ENCODE measurements at places on chromosomes 3 and 15.

- DNase-seq: no peak
Measured at GRCh38 chr3:128814060-128814459, 65.4 kb upstream of the ACAD9 start.

DNA sequence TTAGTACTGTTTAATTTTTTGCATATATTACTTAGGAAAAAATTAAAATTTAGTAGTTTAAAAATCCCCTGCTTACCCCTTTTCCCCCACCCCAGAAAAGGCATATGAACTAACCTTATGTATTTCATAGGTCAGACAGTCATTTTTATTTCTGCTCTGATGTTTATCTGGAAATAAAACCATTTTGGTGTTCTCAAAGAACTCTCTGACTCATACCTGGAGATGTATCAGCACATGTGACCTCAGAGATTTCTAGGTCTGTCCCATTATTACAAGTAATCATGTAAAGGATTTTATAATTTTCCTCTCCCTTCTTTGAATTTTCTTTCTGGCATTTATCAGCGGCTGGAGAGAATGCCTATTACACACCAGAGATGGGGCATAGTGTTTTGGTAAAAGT, 14.1 kb upstream of the CCR8 start:
- DNase-seq: no peak

DNA sequence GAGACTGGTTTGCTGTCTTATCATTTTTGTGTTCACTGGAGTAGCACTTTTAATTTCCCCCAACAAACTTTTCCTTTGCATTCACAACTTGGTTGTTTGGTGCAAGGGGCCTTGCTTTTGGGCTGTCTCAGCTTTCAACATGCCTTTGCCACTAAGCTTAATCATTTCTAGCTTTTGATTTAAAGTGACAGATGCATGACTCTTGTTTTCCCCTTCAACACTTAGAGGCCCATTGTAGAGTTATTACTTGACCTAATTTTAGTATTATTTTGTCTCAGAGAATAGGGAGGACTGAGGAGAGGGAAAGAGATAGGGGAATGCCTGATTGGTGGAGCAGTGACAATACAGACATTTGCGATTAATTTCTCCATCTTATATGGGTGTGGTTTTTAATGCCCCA, 340.1 kb upstream of the MANF start:
- peak; percentile 66 for DNase-seq

GRCh38 chr3:98986073-98986472, 84.6 kb upstream of the DCBLD2 start:
- DNase-seq: no peak

DNA sequence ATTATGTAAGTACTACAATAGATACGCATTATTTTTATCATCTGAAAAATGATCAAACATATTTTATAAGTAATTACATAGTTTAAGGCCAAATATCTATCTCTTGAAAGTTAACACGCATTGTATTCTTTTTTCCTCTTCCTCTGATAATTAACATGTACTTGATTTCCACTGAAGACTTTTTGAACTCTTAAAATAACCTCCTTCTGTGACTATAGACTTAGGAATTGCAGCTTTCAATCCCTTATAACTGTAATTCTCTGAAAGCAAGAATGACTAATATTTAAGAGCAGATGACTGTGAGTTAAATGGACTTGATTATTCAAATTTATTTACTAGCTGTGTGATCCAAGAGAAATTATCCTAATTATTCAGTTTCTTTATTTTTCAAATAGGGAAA, 730.6 kb upstream of the NECTIN3 start:
- no peak for DNase-seq
